Dorsolateral prefrontal cortex (tissue), 122 donors: ENCODE measurements at places on chromosomes 1 and 21.

DNA sequence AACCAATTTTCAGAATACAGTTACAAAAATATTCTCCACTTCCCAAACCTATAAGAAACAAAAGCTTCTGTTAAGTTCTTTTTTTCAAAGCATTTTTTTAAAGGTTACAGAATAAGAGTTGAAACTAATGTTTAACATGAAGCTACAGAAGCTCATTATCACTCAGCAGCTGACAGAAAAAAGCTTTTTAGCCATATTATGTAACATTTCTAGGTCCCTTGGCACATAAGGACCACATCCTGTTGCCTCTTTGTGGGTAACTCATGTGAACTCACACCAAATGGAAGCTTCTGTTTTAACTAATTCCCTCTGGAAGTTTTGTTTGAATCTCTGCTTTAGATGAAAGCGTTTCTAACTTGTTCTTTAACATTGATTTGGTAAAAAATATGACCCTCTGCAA lies 242.5 kb upstream of the TMPRSS15 start:
- DNase-seq: no peak

GRCh38 chr1:202105571-202106339 lies 17.0 kb upstream of the GPR37L1 start:
- DNase-seq: no peak

DNA sequence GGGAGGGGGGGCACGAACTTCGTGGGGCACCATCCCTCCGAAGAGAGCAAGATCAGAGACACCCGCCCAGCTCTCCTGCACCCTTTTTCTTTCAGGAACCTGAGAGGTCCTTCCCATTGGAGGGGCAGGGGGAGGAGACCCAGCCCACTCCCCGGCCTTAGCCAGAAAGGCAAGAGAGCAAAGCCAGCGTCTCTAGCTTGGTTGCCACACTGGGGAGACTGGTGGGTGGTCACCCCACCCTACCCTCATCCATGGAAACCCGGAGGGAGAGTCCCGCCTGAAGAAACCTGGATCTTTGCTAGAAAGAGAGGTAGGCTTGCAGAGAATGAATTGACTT lies 246 bp downstream of the ATP2B4 start:
- no peak for DNase-seq

DNA sequence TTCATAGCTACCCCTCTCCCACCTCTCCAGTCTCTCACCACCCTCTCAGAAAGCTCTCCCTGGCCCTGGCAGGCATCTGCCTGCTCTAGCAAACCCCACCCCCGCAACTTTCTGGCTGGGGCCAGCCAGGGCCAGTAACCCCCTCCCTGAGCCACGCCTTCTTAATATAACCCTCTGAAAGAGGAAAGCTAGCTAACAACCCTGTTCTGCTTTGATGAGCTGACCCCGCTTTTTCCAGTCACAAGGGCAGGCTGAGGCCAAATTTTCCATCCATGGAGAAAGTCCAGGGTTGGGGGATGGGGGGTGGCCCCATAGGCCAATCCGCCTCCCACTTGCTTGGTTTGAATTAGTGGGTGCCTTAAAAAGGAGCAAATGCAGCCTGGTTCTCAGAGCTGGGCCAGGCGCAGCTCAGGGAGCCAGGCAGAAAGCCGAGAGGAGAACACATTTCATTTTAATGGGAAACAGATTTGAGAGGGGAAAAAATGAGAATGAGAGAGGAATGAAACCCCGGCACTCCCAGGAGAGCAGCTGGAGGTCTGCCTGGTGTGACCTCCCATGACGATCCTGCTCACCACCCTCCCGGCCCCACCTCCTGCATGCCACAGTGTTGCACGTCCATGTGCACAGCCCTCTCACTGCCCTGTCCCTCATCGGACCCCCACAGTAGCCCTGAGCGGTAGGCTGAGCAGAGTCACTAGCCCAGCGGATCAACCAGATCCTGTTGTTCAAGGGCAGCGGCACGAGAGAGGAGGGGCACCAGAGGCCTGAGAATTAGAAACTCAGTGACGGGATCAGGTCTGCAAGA lies 62.3 kb downstream of the OPTC start:
- no peak for DNase-seq

DNA sequence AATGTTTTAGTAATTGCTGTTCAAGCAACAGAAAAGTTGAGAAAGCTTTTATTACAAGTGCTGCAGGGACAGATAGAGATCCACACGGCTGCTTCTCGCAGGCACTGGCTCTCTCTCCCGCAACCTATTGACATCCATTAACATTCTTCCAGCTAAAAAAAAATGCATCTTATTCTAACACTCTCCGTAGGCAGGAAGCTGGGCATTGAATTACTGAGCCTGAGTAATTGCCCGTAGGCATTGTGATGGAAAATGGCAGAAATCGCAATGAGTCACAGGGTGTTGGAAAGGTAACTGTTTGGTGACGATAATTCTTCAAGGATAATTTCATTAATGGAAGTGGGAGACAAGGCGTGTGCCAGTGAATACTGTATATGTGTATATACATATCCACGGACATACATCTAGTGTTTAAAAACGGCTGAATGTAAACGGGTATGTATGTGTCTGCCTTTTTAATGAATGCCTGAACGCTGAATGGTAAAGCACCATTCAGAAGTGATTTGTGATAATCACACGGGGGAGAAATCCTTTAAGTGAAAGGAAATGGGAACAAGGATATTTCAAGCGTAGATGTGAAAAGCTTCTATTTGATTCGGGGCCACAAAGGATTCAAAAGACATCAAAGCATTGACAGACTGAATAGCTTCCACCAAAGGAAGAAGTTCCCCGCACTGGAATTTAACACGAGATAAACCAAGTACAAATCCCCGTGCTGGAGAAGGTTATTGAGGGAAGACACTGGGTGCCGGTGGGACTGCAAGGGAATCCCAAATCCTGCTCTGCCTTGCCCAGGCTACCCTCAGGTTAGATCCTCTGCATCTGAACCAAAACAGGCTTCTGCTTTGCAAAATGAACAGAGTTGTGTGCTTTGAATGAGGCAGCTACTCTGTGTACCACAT lies 567.2 kb downstream of the NPHP4 start:
- DNase-seq: no peak

DNA sequence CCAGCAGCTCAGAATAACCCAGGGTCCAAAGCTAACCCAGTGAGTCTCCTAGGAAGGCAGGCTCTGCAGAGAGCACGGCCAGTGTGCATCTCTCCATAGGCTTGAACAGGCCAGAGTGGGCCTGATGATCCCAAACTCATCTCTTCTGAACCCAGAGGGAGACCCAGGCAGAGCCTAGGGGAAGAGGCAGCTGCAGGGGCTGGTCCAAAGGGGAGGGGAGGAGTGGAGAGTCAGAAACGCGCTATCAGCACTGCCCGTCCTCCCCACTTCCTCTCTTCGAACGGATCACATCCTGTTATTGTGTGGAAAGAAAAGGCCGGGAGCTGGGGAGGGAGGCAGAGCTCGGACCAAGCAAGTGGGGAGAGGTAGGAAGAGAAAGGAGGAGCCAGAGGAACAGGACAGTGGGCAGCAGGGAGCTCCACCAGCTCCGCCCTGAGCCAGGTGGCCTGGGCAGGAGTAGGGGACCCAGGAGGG lies 20.2 kb downstream of the TAL1 start:
- no peak for DNase-seq

- DNase-seq: no peak
Observed at GRCh38 chr21:38134084-38134873, 122.5 kb upstream of the KCNJ15 start.

- no peak for DNase-seq
Observed at GRCh38 chr1:187054862-187055757, 226.4 kb downstream of the PLA2G4A start.

GRCh38 chr1:166354406-166354805 lies 187.6 kb upstream of the FAM78B start:
- DNase-seq: no peak

GRCh38 chr1:225426395-225427234 lies 1.2 kb downstream of the LBR start:
- DNase-seq: no peak

DNA sequence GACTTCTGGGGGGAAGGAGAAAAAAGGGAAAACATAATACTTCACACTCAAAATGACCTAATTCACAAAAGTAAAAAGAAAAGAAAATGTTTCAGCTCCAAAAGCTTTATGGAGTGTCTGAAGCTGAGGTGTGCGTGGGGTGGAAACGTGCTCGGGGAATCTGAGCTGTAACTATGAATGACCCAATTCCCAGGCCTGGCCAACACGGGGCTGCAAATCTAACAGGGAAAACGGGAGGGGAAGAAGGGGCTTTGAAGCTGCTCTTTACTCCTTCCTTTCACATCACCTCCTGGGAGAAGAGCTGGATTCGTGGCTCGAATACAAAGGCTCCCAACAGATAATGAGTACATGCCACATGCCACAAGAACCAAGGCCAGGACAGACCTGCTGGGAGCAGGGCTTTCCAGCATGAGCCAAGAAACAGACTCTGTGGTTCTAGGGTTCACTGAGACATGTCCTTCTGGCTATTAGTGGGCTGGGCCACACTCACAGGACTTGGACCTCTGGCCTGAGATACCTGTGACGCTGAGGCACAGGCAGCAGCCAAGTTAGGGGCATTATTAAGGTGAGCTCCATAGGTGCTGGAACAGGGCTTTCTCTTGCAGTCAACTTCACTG lies 51.5 kb downstream of the SLC66A1 start:
- DNase-seq: no peak

DNA sequence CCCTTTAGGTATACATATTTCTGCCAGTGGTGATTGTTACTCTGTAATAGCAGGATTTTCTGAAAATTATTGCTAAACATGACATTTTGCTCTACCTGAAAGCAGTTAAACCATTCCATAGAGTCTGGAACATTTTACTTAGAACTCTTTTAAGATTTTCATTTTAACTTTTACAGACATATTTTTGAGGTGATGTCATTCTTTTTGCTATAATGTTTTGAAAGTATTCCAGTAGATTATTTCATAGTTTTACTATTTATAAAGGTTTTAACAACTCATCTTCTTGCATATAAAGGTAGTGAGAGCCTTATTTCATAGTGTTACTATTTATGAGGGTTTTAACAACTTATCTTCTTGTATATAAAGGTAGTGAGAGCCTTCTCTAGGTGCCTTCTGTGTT lies 42.9 kb downstream of the PTBP2 start:
- DNase-seq: no peak

- DNase-seq: no peak
Observed at GRCh38 chr1:76274302-76274701, 199.8 kb downstream of the ST6GALNAC3 start.

GRCh38 chr1:113394043-113394862 lies 3.9 kb downstream of the MAGI3 start:
- no peak for DNase-seq

- no peak for DNase-seq
Observed at GRCh38 chr21:21122680-21123079, 124.5 kb downstream of the NCAM2 start.

GRCh38 chr1:181396171-181396670 lies 87.1 kb upstream of the CACNA1E start:
- no peak for DNase-seq

- no peak for DNase-seq
Observed at GRCh38 chr1:211703812-211704537, 28.6 kb upstream of the NEK2 start.

- no peak for DNase-seq
Observed at GRCh38 chr1:1419813-1420653, 1.0 kb downstream of the ANKRD65 start.

GRCh38 chr21:43758111-43758641 lies 17.9 kb downstream of the CSTB start:
- no peak for DNase-seq

- DNase-seq: no peak
Observed at GRCh38 chr21:27152996-27153395, 186.1 kb upstream of the ADAMTS5 start.

DNA sequence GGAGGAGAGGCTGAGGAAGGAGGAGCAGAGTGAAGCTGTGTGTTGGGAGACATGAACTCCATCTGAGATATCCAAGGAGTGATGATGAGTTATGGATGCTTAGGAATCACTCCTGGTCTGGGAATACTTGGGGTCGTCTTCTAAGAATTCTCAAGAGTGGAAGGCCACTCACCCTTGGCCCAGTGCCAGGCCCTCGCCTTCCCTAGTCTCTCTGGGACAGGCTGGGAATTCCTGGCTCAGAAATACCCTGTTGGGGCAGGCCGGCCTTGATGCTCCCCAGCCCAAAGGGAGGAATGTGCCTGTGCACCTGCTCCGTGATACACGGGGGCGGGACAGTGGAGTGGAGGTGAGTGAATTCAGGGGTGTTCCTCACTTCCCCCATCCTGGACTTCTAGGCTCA lies 12.6 kb upstream of the LMNA start:
- no peak for DNase-seq

DNA sequence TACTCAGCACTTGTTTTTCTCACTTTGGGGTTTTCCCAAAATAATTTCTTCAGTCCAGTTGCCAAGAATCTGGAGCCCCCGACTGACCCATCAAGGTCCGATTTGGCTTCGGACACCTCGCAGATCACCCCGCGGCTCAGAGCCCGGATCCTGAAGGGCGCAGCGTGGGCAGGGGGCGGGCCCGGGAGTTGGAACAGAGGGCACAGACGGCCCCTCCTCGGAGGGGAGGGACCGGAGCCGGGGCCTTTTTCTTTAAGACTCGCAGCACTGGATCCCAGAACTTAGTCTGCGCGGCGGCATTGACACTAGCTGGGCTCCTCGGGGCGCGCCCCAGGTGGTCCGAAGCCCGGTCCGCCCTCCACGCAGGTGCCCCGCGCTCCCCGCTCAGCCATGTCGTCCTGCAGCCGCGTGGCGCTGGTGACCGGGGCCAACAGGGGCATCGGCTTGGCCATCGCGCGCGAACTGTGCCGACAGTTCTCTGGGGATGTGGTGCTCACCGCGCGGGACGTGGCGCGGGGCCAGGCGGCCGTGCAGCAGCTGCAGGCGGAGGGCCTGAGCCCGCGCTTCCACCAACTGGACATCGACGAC lies at the start of gene CBR3:
Gene CBR3, plus strand, starts transcription at position 277 of the 588 bp plus-strand sequence. Its CDS starts 114 bp downstream, at position 391.
- DNase-seq: peak; percentile 44

- no peak for DNase-seq
Observed at GRCh38 chr1:164771619-164772361, 212.8 kb downstream of the PBX1 start.

DNA sequence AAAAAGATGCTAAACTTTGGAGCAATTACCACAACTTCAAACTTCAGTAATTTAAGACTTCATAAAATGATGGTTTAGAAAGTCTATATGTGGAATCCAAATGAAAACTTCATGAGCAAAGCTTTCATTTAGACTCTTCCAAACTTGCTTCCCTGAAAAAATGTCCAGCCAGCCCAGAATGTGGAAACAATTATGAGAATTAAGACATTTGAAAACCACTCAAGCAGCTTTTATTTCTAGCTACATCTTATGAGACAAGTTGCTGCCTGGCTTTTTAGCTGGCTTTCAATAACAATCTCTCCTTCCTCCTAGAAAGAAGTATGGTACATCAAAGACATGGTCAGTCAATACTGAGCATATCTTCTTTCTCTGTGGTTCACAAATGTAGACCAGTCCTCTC lies 21.8 kb downstream of the LPAR3 start:
- no peak for DNase-seq
